ENCODE measurements at places on chromosomes 11 and 22.

DNA sequence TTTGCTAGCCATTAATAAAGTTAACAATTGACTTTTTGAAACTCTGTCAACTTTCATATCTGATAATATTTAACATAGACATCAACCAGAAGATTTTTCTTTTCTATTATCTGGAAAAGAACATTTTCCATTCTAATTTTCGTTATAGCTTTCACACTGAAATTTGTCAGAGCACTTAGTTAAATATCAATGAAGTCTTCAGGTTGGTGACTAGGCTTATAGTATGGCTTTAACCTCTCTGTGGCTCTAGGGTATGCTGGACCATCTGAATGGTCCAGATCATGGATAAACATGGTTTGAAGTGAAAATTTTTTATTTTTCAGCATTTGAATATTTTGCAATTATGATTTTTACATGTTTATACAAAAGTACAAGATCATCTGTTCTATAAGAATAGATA is 548.1 kb downstream of the CNTN5 start:
- no peak for DNase-seq

GRCh38 chr11:65981101-65981740 is 19.7 kb downstream of the SART1 start:
- DNase-seq: no peak

DNA sequence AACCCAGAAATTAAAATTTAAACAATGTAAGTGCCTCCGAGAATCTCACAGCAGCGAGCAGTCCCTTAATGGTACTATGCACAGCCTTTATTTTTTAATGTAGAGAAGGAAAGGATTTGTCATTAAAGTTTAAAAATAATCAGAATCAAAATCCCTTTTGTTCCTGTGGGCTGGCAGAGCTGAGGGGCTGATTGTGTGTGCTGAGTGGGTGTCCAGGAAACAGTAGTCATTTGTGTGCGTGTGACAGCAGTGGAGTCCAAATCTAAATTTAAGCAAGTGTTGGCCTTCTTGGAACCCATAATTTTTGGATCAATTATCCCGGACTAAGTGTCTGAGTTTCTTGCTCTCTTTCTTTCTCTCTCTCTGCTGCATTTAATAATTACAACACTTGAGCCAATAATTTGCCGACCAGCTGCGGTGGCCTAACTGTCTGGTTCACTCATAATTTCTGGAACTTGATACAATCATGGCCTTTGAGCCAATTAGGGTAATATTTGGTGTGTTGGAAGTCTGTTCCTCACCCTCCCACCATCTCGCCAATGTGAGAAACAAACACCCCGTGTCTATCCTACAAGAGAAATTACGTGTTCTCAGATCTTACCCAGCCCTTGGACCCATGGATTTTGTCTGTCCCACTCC is 528.0 kb downstream of the SOX6 start:
- no peak for DNase-seq

- no peak for DNase-seq
These were observed 13.1 kb upstream of the RPL3 start for GRCh38 chr22:39332441-39333064.

GRCh38 chr11:41954034-41954433 is 494.6 kb upstream of the LRRC4C start:
- DNase-seq: no peak

- no peak for DNase-seq
These were observed 765 bp downstream of the RCOR2 start for GRCh38 chr11:63915961-63916836.

DNA sequence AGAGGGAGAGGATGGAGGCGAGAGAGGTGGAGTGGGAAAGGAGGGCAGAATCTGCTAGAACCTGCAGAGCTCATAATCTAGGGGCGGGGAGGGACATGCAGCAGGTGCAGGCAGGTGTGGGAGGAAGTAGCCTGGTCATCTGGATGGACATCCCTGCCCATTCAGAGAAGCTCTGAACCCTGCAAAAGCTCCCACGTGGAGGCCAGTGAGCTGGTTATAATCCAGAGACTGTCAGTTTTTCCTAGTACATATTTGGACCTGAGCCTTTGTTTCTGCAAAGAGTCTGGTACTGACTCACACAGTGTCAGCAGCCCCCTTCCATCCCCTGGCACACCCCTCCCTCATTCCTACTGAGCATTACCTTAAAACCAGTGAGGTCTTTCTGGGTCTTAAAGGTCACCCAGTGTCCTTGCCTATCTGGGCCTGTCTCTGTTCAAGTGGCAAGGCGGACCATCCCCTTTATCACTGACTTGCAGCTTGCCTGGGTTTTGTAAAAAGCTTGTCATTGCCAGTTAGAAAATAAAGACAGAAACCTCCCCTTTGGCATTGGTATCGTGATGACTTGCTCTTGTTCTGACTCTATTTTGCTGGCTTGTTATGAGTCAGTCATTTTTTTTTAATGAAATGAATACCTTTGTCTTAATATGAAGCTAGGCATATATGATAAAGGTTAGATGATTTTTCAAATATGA is 26.1 kb downstream of the PTPRJ start:
- DNase-seq: no peak

Data from inflammatory macrophage (primary cell).